ENCODE measurements at places on chromosomes 6 and 20.

DNA sequence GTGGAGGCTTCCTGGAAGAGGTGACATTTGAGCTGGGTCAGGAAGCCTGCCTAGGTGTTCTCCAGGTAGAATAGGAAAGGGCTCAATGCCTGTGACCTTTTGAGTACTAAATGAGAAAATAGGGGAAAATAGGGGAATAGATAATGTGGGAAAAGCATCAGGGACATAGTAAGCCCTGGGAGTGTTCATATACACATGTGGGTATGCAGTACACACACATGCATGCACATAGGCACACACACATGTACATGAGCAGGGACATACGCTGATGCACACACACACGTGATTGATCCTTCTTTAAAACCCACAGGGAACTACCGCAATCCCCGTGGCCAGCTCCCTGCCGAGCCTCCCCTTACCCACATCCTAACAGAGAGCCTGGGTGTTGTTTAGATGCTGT, 351.7 kb downstream of the CDH4 start:
- no peak for DNase-seq

- DNase-seq = no peak
These were observed 47.8 kb upstream of the NRSN1 start for GRCh38 chr6:24078200-24078599.

GRCh38 chr6:80638213-80639055, 532.0 kb downstream of the BCKDHB start:
- DNase-seq = no peak

GRCh38 chr20:59157961-59158541, 5.6 kb upstream of the ZNF831 start:
- DNase-seq = no peak

GRCh38 chr6:15475261-15475660, 187.6 kb downstream of the DTNBP1 start:
- DNase-seq = no peak

- DNase-seq = no peak
These were observed 34.9 kb downstream of the BTBD3 start for GRCh38 chr20:11952639-11953038.

DNA sequence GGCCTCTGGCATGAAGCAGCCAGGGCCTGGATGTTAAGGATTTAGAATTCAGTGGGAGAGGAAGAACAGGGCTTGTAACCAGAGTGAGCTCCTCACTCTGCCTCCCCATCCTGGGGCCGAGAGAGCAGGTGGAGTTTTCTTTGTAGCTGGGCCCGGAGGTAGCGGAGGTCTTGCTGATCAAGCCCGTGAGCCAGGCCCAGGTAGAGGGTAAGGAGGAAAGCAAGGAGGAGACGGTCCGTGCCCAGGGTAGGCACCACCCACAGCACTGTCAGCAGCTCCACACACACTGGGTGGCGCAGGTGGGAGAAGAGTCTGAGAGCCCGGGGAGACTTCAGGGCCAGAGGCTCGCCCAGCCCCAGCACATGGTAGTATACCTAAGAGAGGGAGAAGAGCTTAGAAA, 2.1 kb upstream of the PPP1R18 start:
- DNase-seq = no peak

GRCh38 chr6:49524541-49524940, 24.8 kb downstream of the GLYATL3 start:
- no peak for DNase-seq

GRCh38 chr6:14502551-14502950, 385.0 kb downstream of the CD83 start:
- DNase-seq = no peak

- DNase-seq = no peak
These were observed 2.1 kb downstream of the CTSZ start for GRCh38 chr20:59004763-59005522.

GRCh38 chr6:151974061-151974617, 166.7 kb downstream of the ESR1 start:
- DNase-seq = no peak

DNA sequence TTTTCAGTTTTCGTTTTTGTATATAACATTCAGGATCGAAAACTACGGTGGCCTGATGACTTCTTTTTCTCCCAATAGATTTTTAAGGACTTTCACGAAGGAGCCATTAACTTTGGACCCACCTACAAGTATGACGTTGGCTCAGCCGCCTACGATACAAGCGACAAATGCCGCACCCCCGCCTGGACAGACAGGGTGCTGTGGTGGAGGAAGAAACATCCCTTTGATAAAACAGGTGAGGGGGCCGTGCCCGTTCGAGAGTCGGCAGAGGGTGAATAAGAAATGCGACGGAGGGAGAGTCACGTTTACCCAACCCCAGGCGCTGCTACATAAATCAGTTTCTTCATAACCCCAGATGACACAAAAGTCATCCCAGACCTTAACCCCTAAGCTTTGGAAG, 91.5 kb downstream of the SERAC1 start:
- DNase-seq = no peak

GRCh38 chr6:135791441-135791840, 60.1 kb upstream of the PDE7B start:
- DNase-seq = no peak

GRCh38 chr6:162773996-162774395, 46.2 kb downstream of the PACRG start:
- DNase-seq = no peak

DNA sequence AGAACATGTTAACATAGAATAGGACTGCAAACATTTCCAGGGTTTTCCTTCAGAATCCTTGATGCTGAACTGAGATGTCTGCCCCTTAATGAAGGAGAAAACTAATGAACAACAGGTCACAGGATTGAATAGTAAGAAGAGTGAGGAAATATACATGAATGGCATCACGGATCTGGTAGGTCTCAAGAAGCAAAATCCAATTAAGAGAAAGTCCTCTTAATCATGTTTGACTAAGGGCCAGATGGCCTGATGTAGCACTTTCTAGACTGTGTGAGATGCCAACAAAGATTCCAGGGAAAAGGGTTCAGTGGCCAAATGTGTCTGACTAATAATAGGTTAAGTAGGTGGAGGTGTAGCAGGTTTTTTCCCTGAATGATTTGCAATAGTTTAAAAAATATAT, 13.7 kb upstream of the SHPRH start:
- DNase-seq = no peak

DNA sequence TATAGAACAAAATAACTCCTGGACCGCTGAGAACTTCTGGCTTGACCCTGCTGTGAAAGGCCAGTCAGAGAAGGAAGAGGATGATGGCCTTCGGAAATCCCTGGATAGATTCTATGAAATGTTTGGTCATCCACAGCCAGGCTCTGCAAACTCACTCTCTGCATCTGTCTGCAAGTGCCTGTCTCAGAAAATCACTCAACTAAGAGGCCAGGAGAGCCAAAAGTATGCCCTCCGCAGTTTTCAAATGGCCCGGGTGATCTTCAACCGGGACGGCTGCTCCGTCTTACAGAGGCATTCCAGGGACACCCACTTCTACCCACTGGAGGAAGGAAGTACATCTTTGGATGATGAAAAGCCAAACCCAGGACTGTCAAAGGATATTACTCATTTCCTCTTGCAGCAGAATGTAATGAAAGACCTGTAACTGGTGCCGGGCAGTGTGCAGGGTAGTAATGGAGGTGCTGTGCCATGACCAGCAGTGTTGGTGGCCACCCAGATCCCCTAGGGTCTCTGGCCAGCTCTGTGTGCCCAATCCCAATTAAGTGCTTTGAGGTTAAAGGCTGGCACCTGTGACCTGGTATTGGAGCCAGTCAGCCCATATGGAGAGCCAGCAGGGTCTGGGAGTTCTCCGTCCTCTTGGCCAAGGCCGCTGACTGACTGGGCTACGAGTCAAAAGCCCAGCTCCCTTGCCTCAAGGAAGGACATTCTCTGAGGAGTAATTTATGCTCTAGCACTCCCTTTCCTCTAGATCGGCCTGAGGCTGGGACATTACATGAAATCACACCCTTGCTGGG, 87.1 kb downstream of the TRMT6 start:
- DNase-seq = no peak

DNA sequence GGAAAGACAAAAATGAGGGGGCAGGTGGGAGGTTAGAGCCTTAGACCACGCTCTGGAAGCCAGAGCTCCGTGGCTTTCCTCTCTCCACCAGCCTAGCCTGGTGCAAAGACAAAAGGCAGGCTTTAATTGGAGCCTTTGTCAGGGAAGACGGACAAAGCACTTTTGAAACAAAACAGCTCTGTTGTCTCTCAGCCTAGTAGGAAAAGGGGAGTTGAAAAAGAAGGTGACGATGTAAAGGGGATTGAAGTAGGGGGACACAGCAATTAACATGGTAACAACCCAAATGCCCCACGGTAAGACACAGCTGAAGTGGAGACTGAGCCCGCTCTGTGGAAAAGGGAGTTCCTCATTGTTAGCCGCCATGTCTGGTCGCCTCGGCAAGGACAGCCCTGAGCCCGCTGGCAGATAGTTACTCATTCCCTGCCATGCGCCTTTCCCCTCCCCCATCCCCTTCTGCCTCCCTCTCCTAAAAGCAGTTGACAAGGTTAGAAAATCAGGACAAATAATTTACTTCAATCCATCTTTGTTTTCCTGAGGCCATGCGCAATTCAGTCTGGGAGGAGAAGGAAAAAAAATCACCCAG, 93.0 kb downstream of the TCP11 start:
- DNase-seq = no peak

DNA sequence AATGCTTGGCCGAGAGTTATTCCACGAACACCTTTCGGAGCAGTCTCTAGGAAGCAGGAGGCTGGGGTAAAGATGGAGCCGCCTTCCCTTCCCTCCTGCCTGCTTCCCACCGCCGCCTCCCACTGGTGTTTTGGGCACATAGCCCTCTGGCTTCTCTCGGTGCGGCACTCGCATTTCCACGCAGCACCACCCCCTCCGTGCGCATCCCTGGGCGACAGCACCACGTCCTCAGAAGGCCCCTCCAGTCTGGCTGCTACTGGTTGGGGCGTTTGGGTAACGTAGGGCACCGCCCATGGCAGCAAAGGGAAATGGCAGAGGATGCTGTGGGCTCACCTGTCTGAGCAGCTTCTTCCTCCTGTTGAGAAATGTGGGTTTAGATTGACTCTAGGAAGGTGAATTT, 2.4 kb downstream of the COL20A1 start:
- DNase-seq = no peak

DNA sequence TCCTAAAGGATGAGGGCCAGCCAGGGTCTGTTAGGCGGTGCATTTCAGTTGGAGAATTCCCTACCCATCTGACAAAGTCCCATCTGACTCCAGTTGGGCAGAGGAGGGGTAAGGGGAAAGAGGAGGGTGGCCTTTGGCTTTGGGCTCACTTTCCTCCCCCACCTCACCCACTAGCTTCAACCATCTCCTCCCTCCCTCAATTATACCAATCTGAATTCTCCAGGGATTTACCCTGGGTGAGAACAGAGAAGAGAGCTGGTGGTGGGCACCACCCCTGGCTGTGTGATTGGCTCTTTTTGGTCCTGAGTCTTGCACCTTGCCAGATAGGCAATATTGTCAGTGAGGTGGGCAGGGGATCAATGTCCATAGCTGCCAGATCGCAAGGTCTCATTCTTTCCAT, 3.2 kb downstream of the HMGA1 start:
- no peak for DNase-seq
